ENCODE measurements at places on chromosomes 16 and 17.

- peak; percentile 60 for DNase-seq
Measured at GRCh38 chr17:50626037-50626574, 8.6 kb upstream of the ABCC3 start.

GRCh38 chr16:27109666-27110523, 43.2 kb downstream of the C16orf82 start:
- peak; percentile 68 for DNase-seq

- no peak for DNase-seq
Measured at GRCh38 chr16:57966204-57966771, 4.6 kb downstream of the CNGB1 start.

DNA sequence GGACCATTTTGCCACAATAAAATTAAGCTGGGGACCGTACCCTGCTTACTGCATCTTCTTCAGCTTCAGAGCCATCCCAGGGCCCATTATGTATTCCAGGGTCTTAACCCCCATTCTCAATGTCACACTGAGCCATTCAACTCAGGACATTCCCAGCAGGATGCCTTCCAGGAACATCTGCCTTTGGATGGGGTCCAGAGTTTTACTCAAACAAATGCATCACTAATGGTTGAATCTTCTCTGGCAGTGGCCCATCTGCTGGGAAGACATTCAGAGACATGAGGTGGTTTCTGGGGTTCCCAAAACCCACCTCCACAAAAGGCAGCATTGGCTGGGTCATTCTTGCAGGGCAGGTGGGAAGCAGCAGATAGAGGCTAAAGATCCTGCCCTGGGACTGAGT, 3.4 kb upstream of the SEC14L5 start:
- no peak for DNase-seq

DNA sequence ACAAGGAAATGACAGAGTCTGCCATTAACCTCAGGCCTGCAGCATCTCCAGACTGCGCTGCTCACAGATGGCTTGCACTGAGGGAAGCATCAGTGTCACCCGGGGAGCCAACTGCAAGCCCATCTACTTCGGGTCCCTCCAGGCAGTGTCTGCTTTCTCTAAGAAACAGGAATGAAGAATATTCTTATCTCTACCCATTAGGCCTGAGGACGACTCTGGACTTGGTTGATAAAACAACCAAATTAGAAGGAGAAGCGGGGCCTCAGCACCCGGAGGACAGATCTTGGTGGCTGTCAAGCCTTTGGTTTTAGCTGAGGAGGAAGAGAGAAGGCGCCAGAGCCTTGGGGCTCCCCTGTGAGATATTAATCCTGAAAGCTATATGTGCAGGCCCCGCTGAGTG, 19.5 kb upstream of the MGAT5B start:
- DNase-seq: no peak

- no peak for DNase-seq
Measured at GRCh38 chr16:11824362-11824761, 27.0 kb downstream of the RSL1D1 start.

- no peak for DNase-seq
Measured at GRCh38 chr16:87834005-87834667, 35.2 kb downstream of the SLC7A5 start.

DNA sequence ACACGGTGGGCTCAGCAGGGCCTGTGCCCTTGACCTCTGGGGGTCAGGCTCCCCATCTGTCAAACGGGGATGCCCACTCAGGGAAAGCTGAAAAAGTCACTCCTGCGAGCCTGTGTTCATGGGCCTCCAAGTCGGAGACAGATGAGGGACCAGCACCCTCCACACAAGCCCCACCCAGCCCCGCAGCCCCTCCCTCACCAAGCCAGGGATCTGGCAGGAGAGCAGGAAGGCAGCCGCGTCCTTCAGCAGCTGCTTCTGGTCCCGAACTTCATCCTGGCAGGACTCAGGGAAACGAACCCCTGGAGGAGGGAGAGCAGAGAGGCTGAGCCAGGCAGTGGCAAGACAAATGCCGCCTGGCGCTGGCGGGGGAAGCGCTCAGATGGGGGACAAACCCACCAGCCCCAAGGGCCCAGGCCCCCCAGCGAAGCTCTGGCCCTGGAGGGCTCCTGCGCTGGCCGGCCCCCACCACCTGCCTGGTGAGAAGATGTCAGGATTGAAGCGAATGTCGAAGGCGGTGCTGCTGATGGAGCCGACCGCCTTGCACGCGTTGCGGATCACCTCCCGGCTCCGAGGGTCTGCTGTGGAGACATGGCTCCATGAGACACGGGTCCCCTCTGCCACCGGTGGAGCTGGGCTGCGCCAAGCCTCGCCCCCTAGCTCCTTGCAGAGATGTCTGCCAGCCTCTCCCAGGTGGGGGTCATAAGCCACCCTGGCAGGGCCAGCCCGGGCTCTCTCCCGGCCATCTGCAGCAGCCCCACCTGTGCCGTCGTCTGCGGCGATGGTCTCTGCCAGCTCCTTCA, 15.4 kb downstream of the CLUH start:
- no peak for DNase-seq

DNA sequence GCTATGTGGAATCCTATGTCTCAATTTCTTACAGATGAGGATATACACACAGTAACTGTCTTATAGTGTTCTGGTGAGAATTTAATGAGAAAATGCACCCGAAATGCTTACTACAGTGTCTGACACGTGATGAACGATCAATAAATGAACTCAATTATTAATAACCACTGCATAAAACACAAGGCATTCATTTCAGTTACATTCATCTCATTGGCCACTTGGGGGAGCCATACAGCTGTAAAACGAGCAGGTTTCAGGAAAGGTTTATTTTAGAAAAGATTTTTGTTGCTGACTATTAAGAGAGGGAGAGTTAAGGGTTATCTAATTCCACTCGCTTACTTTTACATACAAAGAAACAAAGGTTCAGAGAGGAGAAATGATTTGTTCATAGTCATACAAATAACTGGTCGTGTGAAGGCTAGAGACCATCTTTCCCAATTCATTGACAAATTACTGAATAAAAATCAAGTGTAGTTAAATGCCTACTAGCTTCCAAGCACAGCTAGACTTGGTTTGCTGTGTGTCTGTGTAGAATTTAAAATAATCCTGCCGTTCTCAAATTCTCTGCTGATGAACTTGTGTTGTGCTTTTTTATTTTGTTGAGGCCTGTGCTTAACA, 160.1 kb downstream of the MAP2K4 start:
- peak; percentile 15 for DNase-seq

DNA sequence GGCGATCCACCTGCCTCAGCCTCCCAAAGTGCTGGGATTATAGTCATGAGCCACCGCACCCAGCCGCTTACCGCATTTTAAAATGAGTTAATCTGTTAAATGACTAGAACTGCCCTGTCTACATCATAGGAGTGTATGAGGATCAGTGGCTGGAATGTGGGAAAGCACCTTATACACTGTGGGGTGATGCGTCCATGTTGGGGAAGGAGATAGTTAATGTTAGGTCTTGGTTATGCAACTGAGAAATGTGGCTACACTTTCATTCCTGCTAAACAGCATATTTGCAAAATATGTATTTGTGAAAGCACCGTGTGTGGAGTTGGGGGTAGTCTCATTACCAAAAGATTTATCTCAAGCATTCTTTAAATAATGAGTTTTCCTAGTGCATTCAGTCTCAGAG, 107.6 kb downstream of the SPACA3 start:
- no peak for DNase-seq

GRCh38 chr17:67912656-67913055, 83.6 kb downstream of the C17orf58 start:
- no peak for DNase-seq
